ENCODE measurements at places on chromosomes 2 and 18. TPM values are rescaled to one million over a fixed set of nuclear protein-coding genes. Genes with fewer than 3 reads are reported as not detected.

IFIH1 gene
- 3.9 TPM for total RNA-seq

NLRC4 gene
- not detected for total RNA-seq

IL1RN gene
- not detected for total RNA-seq

NFATC1 gene
- 11.7 TPM for total RNA-seq
